ENCODE measurements at places on chromosomes 12 and 14. TPM values are rescaled to one million over a fixed set of nuclear protein-coding genes. Genes with fewer than 3 reads are reported as not detected.

DNA sequence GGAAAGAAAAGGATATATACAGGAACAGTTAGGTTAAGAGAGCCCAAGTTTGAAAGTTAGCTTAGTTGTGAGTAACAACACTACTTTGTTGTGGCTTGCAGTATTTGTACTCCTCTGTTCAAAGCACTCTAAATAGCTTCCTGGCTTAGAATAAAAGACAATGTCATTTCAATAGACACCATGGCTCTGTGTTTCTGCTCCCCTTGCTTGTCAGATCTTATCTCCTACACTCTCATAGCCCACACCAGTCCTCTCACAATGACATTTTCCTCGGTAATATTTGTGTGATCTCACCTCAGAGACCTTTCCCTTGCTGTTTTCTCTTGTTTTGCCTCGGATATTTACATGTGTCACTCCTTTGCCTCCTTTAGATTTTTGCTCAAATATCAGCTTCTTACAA, 418.4 kb downstream of the MDGA2 start:
- DNase-seq = no peak

- no peak for DNase-seq
These were observed 179.6 kb upstream of the PDZRN4 start for GRCh38 chr12:41008472-41008871.

DNA sequence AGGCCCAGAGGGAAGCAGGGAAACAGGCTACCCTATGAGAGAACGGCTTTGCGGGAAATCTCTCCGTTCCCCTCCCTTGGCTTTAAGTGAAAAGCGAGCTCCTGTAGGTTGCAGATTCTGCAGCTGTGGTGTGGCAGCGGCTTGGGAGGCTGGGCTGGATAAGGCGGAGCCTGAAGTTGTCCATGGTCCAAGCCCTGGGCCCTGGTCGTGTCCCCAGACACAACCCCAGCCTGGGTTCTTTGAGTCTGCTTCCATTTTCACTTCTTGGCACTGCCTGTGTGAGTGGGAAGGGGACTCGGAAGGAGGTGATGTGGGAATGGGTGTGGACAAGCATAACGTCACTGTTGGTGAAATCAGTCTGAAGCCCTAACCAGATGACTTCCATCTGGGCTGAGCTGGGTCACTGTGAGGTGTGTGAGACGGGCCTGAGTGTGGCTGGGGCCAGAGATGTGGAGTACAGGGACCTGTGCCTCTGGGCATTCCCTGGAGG, 43.0 kb upstream of the CTDSP2 start:
- peak; percentile 57 for DNase-seq

GRCh38 chr14:28773861-28774691, 7.5 kb downstream of the FOXG1 start:
- peak; percentile 90 for DNase-seq

- DNase-seq = no peak
These were observed 29.4 kb upstream of the ACTN1 start for GRCh38 chr14:69008421-69008884.

GRCh38 chr12:48379794-48380193, 29.1 kb upstream of the ZNF641 start:
- DNase-seq = no peak

Gene CLEC4D
- total RNA-seq = not detected

- no peak for DNase-seq
These were observed 5.9 kb upstream of the ANAPC5 start for GRCh38 chr12:121358073-121358472.

DNA sequence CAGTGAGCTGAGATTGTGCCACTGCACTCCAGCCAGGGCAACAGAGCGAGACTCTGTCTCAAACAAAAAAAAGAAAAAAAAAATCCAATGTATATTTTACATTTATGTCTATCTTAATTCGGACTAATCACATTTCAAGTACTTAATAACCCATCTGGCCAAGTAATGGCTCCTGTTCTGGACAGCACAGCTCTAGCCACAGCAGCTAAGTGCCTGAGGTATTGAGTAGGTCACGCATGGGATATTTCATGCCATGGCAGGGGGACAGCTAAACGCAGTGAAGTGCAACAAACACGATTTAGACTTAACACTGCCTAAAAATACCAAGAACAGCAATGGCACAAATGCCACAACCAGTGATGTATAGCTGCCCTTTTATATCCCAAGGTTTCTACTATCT, 8.0 kb downstream of the BAZ1A start:
- DNase-seq = no peak

DNA sequence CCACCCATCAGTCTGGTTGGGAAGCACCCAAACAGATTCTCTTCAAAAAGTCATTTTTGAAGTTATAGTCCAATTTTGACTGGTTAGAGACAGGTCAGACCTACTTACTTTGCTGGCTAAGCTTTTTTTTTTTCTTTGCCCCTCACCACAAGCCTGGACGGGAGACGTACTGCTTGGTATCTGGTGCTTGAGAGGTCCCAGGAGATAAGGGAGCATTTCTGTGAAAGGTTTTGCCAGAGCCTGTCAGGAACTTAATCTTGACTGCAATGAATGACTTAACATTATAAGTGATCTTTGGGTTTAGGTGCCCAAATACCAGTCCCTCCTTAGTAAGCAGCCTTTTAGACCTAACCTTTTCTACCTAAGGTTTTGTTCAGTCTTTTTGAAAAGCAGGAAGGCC, 6.3 kb downstream of the MTHFD1 start:
- DNase-seq = no peak

- peak; percentile 42 for DNase-seq
These were observed 17.4 kb downstream of the NPC2 start for GRCh38 chr14:74475678-74476077.

- no peak for DNase-seq
These were observed 62.3 kb downstream of the SAMD4A start for GRCh38 chr14:54629183-54629582.

DNA sequence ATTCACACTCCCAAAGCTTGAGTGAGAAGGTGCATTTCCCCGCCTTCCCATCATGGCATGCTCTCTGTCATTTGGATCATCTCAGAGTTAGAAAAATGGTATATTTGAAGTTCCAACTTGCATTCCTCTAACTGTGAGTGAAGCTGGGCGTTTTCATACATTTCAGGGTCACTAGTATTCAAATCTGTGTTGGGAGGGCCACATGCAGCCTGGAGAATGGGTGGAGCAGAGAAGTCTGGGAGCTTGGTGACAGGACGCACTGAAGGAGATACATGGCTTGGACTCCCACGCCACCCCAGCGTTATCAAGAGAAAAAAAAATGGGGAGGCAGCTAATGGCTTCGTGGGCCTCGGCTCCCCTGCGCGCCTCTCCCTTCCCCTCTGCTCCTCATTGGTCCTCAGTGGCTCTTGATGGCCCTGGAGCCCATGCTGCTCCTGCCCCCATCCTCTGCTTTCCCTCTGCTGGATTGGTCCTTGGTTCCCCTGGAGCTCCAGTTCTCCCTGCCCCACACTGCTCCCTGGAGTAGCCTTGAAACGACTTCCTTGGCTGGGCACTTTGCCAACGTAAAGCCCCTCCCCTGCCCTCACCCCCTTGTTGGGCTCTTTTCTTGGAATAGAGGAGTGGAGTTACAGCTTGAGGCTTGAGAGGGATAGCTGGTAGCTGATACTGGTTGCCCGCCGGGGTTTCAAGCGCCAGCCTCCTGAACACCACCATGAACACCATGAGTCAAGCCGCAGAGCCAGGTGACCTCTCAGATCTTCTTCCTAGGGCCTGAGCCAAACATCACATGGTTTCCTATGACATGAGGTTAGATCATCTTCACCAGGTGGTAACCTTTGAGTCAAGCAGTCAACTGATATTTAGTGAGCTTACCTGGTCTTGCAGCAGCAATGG, 139.6 kb downstream of the PRKCH start:
- DNase-seq = no peak

Gene MORN3
- total RNA-seq = not detected

DNA sequence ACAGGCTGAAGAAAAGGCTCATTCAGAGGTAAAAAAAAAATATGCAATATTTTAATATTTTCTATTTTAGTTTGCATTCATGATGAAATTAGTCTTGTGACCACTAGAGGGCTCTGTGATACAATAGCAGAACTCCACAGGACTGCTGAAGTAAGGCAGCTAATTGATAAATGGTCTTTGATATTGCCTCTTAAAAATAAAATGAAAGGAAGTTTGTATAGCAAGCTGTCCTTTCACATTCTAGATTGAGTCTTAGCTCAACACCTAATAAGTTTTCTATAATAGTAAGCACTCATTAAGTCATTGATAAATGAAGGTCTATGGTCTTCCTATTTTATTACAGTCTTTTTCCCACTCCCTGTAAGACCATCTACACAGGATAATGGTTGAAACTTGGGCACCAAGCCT, 315.7 kb downstream of the NAV3 start:
- DNase-seq = peak; percentile 11

Gene SERPINA1
- 26.1 TPM for total RNA-seq

DNA sequence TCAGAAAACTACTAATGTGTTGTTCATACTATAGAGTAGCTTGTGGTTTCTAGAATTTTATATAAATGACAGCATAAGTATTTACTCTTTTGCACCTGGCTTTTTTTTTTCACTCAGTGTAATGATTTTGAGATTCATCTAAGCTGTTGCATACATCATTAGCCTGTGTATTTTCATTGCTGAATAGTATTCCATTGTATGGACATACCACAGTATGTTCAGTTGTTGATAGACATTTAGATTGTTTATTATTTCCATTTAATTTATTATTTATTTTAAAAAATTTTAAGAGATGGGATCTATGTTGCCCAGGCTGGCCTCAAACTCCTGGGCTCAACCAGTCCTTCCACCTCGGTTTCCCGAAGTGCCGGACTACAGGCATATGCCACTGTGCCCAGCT, 80.0 kb downstream of the IFT43 start:
- DNase-seq = no peak

DNA sequence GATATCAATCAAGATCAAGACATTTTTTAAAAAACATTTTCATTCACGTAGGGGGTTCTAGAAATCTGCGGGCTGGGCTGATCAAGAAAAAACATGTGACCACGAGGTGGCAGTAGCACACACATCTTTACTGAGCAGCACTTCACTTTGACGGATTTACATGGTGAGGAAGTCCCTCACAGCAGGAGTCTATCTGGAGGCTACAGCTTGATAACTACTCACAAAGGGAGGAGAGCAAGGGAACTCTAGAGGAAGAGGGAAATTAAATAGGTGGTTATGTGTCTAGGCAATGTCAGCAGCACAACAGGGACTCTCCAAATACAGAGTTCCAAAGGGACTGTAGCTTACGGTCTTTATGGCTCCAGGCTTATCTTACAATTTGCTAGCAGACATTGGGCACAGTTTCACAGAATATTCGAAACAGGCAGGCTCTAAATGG, 248.1 kb downstream of the DPY19L2 start:
- peak; percentile 74 for DNase-seq

Gene DPPA3
- not detected for total RNA-seq

Gene SYNDIG1L
- total RNA-seq = not detected

DNA sequence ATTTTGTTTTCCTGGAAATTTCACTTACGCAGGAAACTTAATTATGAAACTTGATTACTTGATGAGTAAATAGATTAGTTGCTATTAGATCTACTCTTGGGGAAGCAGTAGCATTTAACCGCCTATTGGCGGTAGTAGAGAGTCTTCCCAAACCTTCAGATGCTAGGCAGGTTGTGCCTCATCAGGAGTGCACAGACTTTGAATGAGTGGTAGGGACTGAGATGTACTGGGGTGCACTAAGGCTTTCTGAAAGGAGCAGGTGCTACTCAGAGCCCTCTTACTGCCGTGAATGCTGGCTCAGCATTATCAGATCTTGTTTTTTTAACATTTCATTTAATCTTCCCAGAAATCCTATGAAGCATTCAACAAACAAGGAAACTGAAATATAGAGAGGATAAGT, 7.7 kb downstream of the GATC start:
- DNase-seq = no peak

GRCh38 chr12:110203546-110203945, 77.5 kb upstream of the ATP2A2 start:
- DNase-seq = no peak

Gene KRT6A
- not detected for total RNA-seq

GRCh38 chr14:32476532-32476931, 147.4 kb downstream of the AKAP6 start:
- DNase-seq = no peak

GRCh38 chr12:59403259-59403932, 192.4 kb upstream of the SLC16A7 start:
- DNase-seq = no peak

- DNase-seq = no peak
These were observed 63.9 kb upstream of the TMEM260 start for GRCh38 chr14:56515739-56516138.

Gene SERPINA3
- total RNA-seq = not detected

DNA sequence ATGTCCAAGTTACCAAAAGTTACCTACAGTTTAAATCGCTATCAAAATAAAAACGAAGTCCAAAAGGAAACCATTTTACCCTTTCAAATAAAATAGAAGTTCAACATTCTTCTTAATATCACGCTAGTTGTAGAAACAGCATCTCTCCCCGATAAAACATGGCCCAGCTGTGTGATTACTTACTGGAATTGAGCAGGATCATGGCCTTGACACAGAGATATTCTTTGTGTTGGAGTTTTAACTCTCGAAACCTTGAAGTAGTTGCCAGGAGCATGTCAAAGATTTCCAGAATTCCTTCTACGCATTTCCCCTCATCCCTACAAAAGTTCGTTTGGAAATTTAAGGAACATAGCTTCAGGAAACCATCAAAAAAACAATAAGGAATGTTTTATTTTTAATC, 44.8 kb downstream of the ESR2 start:
- DNase-seq = no peak

Gene ACACB
- total RNA-seq = 2.3 TPM

Gene ZNF268
- total RNA-seq = 13.7 TPM

DNA sequence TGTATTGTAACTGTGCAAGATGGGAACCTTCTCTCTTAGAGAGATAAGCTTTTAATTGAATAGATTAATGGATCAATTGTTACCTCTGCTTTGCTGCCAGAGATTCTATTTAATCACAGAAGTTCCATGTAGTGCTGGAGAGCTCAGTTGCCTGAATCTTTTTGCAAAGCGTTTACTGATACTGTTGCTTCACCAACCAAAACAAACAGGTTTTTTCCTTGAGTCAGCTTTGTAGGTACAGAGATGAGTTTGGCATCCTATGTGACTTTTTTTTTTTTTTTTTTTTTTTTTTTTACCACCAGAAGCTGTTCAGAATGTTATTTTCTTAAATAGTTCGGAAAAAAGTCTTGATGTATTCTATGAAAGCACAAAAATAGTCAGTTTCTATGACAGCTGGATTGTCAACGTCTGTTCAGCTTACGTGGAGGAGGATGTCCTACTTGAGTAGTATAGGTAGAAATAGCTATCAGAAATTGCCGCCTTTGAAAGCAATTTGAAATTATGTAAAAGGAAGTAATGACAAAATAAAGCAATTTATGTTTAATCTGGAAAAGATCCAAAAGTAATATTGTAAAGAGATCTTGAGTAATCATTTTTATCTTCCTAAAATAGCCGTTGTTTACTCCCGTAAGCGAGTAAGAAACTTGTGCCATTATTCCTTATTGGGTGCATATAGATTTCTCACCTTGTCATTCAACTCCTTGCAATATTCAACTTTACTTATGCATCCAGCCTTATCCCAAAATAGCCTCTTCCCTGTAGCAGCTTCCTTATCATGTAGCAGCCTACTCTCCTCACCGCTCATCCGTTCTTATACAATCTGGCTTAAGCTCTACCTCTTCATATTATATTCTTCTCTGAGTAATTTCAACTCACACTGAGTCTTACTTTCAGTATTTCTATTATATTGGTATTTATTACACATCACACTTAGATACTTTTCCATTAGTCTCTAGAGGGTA, 5.2 kb downstream of the LRRK2 start:
- DNase-seq = no peak

Gene TCL1B
- 0.42 TPM for total RNA-seq

Gene PAN2
- total RNA-seq = 19.9 TPM

Gene C12orf60
- 4.5 TPM for total RNA-seq

Data from Daoy (cell line).